ENCODE measurements at places on chromosomes 3 and 15. TPM values are rescaled to one million over a fixed set of nuclear protein-coding genes. Genes with fewer than 3 reads are reported as not detected.

The RETNLB gene
- total RNA-seq, result not detected

The SH2D7 gene
- total RNA-seq, result not detected

The FGF7 gene
- not detected for total RNA-seq

The FOXB1 gene
- total RNA-seq, result 0.06 TPM

The TMCO5A gene
- total RNA-seq, result not detected

The CERS3 gene
- not detected for total RNA-seq

The ANKUB1 gene
- not detected for total RNA-seq

The FBXL22 gene
- not detected for total RNA-seq

The GABRB3 gene
- total RNA-seq, result 3.3 TPM

The GABRR3 gene
- not detected for total RNA-seq

The SLC6A20 gene
- total RNA-seq, result not detected

The NECTIN3 gene
- 15.0 TPM for total RNA-seq

The C2CD4B gene
- total RNA-seq, result not detected

The CASR gene
- total RNA-seq, result not detected

The CLDN18 gene
- not detected for total RNA-seq

GRCh38 chr15:51874751-51875644 is 45.5 kb downstream of the TMOD3 start:
- peak; percentile 99 for DNase-seq

- peak; percentile 37 for DNase-seq
Observed at GRCh38 chr15:94229591-94230369, 1.6 kb upstream of the MCTP2 start.

- DNase-seq, result peak; percentile 51
Observed at GRCh38 chr15:46848704-46849103, 868.6 kb upstream of the SEMA6D start.

GRCh38 chr3:117150628-117151027 is 441.0 kb downstream of the TUSC7 start:
- no peak for DNase-seq

- no peak for DNase-seq
Observed at GRCh38 chr3:154364849-154365248, 40.6 kb upstream of the DHX36 start.

DNA sequence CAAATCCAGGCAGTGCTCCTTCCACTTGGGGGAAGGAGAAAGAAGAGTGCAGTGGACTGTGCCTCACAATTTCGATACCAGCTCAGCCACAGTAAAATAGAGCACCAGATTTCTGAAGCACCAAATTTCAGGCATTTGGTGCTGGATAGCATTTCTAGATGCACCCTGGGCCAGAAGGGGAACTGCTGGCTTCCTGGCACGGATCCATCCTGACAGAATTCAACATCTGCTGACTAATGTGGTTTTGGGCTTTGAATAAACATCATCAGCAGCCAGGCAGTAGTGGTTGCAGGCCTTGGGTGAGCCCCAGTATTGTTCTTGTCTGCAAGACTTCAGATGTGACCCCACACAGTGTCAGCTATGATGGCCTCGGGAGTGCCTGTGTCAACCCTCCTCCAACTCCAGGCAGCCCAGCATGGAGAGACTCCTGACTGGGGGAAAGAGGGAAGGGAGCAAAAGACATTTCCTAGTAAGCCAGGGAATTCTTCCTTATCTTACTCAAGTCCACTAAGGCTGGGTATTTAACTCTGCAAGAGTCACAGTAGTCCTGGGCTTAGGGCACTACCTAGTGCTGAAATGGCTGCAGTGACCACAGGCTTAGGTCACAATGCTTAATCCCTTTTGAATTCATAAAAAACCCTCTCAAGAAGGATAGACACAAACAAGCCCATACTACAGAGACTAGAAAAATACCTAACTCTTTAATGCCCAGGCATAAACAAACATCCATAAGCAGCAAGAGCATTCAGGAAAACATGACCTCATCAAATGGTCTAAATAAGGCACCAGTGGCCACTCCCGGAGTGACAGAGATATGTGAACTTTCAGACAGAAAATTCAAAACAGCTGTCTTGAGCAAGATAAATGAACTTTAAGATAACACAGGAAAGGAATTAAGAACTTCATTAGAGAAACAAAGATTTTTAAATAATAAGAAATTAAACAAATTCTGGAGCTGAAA is 74.7 kb downstream of the SPATA16 start:
- peak; percentile 85 for DNase-seq

DNA sequence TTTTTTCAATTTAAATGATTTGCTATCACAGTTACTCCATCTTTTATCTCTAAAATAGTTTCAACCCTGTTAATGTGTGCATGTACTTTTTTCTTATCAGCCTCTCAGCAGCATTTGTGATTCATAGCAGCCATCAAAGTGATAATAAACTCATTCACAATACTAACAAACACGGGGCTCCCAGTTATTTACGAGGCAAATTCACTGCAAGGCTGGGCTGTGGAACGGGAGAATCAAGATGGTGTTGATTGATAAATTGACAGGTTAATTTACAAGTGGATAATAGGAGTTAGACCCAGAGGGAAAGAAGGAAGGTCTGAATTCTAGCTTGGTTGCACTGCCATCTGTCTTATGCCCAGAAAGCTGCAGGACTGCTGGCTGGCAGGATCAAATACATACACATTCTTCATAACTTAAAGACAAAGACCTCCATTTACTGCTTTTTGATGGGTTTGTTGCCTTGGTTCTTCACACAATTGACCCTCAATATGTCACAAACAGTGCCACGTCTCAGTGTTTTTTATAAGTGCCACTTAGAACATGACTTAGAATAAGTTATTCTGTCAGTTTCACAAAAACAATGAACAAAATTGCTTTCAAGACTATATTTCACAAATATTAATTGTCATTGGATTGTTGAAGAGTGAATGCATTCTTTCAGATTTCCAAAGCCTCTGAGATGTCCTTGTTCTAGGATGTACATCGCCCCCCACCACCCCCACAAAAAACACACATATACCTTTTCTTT is 562.8 kb downstream of the NR2F2 start:
- DNase-seq, result peak; percentile 48

GRCh38 chr3:23159929-23160328 is 43.2 kb upstream of the UBE2E2 start:
- DNase-seq, result peak; percentile 58

- DNase-seq, result peak; percentile 14
Observed at GRCh38 chr3:78867409-78868372, 900.1 kb downstream of the ROBO1 start.

GRCh38 chr3:153055217-153055616 is 106.8 kb upstream of the RAP2B start:
- DNase-seq, result no peak

GRCh38 chr3:152927131-152927530 is 92.2 kb downstream of the P2RY1 start:
- no peak for DNase-seq

DNA sequence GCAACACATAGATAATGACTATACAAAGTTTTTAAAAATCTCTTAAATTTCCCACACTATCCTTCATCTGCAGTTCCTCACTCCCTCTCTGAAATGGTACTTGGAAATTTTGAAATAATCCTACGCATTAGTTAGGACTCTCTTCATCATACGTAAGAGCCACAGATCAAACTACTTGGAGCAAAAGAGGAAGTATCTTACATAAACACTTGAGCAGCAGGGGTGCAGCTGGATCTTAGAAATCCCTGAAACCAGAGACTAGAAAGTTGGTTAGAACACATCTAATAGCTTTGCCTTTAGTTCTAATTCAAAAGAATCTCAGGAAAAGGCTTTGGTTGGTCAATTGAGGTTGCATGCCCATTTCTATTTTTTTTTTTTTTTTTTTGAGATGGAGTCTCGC is 38.8 kb upstream of the ZNF445 start:
- DNase-seq, result no peak

GRCh38 chr3:16106050-16106449 is 68.4 kb upstream of the GALNT15 start:
- DNase-seq, result no peak

- DNase-seq, result no peak
Observed at GRCh38 chr3:61793521-61793920, 232.2 kb downstream of the PTPRG start.

GRCh38 chr3:187264021-187264420 is 27.5 kb downstream of the MASP1 start:
- peak; percentile 44 for DNase-seq

GRCh38 chr15:38474155-38474757 is 20.3 kb downstream of the FAM98B start:
- DNase-seq, result peak; percentile 34

DNA sequence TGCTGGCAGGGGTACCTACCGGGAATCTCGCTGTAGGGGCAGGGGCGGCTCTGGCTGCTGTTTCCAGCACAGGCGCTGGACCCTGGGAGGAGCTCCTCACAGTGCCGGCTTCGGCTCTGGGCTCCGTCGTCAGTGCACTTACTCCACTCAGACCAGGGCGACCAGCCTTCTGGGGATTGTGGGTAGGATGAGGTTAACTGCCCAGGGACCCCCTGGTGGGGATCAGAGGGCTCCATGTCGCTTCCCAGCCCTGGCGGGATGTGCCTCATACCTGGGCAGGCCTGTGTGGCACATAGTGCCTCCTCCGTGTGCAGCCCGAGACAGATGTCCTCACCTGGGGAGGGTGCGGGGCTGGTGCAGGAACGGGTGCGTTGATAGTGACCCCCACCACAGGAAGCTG is 115.7 kb downstream of the SEMA5B start:
- DNase-seq, result no peak

GRCh38 chr3:6679510-6679909 is 181.4 kb upstream of the GRM7 start:
- DNase-seq, result no peak

GRCh38 chr15:33313491-33313890 is 2.7 kb downstream of the RYR3 start:
- peak; percentile 21 for DNase-seq

GRCh38 chr3:16132928-16133327 is 41.6 kb upstream of the GALNT15 start:
- DNase-seq, result no peak

DNA sequence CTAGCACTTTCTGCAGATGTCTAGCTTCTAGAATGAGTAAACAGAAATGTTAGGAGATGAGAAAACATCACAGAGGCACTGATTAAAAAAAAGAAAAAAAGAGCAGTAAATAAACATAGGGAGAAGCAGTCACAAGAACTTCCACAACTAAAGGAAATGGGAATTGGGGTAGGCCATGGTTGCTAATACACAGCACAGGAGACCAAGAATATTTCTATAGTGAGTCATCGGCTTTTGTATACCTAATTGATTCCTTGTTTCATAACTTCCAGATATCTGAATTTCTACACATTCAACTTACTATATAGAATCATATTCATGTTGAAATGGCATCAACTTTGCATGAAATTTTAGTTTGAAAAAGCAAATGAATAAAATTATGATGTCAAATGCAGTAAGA is 47.3 kb upstream of the TCF12 start:
- DNase-seq, result peak; percentile 58

DNA sequence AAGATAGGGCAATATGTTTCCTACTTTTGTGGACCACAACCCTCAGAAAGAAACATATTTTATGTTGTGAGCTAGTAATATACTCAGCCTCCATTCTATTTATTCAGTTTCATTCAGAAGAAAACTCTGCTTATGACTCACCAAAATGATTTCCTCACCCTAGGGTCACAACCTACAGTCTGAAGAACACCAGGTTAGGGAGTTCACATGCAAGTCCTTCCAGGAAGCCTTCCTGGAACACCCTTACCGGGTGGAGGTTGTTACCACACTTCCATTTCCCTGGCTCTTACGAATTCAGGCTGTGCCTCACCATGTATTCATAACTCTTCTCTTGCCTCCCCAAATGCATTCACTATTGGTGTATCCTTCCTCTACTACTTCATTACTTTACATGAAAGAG is 228.0 kb upstream of the ADAMTS9 start:
- DNase-seq, result no peak

GRCh38 chr3:104150724-104151123 is 1216.0 kb upstream of the ALCAM start:
- no peak for DNase-seq

GRCh38 chr15:42144841-42145375 is 11.5 kb downstream of the PLA2G4F start:
- no peak for DNase-seq

GRCh38 chr15:39581242-39581792 is 438 bp downstream of the THBS1 start:
- no peak for DNase-seq

GRCh38 chr3:134364936-134365765 is 9.1 kb downstream of the AMOTL2 start:
- no peak for DNase-seq

GRCh38 chr15:75570126-75570845 is 8.8 kb downstream of the PTPN9 start:
- no peak for DNase-seq

GRCh38 chr15:90358124-90359033 is 6.3 kb downstream of the ZNF774 start:
- DNase-seq, result peak; percentile 30

- DNase-seq, result no peak
Observed at GRCh38 chr3:182259579-182259978, 533.7 kb upstream of the ATP11B start.

DNA sequence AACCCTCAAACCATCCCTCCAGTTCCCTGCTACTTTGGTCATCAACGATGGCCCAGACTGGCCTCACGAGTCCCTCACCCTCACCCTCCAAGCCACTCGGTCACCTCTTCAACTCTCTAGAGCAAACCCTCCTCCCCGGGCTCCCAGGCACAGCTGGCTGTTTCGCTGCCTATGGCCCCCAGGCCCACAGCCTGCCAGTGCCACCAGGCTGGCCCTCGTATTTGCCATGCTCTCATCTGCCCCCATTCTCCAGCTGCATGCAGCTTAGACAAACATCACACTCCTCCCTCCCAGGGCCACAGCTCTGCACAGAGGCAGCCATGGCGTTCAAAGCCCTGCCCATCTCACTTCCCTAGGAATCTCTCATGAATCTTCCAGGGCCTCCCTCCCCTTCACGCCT is 13.8 kb downstream of the RAB43 start:
- DNase-seq, result no peak

DNA sequence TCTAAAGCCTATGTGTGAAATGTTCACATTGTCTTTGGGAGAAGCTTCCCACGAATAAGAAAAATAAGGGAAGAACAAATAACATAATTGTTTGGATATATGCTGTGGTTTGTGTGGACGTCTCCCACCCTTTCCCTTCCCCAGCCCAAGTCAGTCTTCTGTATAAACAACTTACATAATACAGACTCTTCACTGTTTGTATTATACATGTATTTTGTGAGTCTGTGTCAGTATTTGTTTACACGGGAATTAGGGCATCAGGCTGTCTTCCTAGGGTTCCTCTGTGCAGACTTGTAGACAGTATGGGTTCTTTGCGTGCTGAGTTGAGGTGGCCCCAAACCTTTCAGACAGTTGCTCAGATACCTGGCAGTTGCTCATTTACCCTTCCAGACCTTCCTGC is 103.4 kb downstream of the IGF1R start:
- no peak for DNase-seq

DNA sequence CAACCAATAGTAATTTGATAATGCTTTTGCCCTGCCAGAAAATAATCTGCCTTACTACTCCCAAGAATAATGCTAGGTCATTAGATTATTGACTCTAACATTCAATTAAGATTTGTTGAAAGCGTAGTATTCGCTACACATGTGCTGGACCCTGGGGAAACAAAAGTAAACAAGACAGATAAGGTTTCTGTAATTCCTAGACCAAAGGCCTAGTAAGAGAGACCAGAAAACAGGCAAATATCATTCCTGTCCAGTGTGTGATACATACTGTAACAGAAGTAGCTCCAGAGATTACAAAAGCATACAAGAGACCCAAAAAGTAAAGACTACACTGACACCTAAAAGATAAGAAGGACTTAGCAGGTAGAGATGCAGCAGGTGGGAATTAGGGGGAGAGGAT is 60.8 kb downstream of the PLOD2 start:
- DNase-seq, result no peak
